Activated T-helper 1 cell treated with anti-CD3 and anti-CD28 coated beads, Interleukin-12 subunit alpha, Interleukin-12 subunit beta, Interleukin-2, Interleukin-4 antibody, amounts not matched to agents 30 ng/mL and 10 ng/mL and 1 ng/mL, durations not matched to agents 14 hours and 24 hours and 36 hours (primary cell): ENCODE measurements at places on chromosomes 4 and X.

- no peak for DNase-seq
These were observed 65.6 kb downstream of the RAB40A start for GRCh38 chrX:103453655-103454054.

DNA sequence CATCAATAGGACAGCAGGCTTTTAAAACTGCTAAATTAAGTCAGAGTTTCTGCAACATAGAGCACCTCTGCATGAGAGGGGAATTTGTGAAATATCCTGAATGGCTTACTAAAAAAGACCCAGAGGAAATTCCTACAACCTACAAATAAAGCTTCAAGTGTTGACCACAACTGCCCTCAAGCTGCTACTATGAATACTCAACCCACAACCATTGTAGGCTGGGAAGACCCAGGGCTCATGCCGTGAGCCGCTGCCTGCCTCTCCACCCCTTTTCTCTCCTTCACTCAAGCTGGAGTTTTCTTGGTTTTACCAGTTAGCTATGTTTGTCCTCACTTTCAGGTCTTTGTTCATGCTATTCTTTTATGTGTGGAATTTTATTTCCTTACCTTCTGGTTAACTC, 151.6 kb downstream of the EMCN start:
- no peak for DNase-seq

DNA sequence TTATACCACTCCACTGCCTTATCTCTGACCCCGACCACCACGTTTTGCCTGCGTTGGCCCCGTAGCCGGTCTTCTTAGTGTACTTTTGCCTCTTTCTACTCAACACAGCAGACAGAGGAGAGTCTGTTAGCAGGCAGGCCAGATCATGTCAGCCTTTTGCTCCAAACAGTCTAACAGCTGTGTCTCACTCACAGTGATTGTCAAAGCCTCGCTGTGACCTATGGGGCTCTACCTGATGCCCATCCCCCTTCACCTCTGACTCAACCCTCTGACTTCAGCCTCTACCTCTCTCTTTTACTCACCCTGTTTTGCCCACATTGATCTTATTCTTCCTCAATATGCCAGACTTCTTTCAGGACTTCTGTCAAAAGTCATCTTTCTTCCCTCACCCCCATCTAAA, 127.1 kb downstream of the TRIML1 start:
- DNase-seq: no peak

- DNase-seq: no peak
These were observed 131.3 kb downstream of the IL1RAPL2 start for GRCh38 chrX:104697294-104697693.

GRCh38 chrX:150262456-150262855, 100.7 kb upstream of the MAMLD1 start:
- DNase-seq: no peak

DNA sequence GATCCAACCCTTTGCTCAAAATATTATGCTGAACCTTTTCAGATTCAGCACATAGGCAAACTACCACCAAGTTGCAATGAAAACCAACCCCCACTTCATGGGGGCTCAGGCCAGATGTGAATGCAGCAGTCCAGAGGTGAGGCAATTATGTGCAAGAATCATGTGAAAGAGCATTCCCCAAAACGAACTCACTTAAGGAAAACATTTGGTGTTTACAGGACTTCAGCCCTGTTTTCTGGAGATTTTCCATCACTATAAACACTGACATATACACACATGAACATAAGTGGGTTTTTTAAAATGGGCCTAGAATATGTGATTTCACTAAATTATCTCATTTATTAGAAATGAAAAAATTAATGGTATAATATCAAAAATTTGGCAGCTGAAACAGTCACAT, 31.5 kb downstream of the BMP3 start:
- no peak for DNase-seq

DNA sequence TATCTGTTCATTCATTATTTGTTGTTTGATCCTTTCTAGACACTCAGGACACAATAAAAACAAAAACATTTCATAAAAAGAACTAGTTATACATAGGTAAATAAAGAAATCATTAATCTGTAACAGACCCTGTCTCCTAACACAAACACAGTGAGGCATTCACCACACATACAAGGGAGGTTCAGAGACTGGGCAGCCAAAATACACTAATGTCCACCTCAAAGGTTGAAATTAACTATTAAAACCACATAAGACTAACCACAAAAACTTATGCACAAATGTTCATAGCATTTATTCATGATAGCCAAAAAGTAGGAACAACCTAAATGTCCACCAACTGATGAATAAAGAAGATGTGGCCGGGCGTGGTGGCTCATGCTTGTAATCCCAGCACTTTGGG, 7.8 kb downstream of the PAPSS1 start:
- no peak for DNase-seq

DNA sequence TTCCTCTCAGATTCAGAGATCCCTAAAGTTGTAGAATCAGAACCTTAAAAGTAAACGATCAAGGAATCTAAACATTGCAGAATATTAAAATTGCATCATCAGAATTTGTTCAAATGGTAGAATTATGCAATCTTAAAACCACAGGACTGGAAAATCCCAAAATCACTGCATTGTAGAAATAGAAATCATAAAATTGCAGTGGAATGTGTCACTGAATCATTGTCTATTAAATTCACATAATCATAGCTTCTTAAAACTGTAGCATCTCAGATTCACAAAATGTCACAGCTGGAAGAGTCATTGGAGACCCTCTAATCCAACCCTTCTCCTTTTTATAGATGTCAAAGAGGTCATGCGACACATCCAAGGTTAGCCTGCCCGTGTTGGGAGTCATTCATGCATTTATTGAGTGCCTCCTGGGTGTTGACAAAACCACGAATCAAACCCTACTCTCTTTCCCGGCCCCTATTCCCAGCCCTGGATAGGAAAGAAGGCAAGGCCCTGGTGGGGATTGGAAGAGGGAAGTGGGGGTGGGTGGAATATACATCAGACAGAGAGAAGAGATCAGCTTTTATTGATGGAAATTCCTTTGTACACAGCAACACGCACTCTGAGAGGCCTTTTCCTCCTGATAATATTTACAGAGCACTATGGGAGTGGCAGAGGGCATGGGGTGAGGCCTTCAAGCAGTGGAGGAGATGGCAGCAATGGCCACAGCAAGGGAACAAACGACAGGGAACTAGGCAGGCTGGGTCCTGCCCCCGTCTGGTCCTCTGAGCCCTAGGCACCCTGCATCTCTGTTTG, 15.4 kb downstream of the IQSEC2 start:
- no peak for DNase-seq

DNA sequence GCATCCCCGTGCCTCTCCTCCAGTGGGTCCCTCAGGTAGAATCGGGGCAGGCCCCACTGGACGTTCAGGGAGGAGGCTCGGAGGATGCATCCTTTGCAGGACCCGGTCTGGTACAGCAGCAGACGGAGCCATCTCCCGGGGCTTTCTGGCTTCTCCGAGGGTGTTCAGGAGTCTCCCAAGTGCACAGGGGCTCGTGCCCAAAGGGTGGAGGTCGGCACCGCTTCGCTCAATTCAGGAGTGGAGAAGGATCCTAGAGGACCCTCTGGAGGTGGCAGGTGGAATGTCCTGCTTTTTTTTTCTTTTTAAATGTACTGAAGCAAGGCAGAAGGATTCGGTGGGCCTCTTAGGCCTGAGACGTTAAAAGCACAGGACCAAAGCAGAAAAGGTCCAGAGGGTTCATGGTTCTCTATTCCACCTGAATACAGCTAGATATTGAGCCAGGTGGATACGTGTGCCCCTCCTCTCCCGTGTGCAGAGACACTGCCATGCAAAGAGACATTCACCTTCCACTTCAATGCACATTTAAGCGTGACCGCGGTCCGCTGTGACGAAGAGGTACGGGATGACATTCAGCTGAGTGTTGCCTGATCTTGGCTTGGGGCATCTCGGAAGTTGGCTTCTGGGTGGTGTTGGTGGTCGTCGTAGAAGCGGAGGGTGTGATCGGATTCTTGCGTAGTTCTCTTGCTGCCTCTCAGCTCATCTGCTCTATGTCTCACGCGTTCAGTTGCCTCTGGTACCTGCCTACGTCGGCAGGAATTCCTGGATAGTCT, 281.2 kb upstream of the AGTR2 start:
- no peak for DNase-seq

- DNase-seq: no peak
These were observed 27.8 kb downstream of the RASL11B start for GRCh38 chr4:52889778-52890520.

DNA sequence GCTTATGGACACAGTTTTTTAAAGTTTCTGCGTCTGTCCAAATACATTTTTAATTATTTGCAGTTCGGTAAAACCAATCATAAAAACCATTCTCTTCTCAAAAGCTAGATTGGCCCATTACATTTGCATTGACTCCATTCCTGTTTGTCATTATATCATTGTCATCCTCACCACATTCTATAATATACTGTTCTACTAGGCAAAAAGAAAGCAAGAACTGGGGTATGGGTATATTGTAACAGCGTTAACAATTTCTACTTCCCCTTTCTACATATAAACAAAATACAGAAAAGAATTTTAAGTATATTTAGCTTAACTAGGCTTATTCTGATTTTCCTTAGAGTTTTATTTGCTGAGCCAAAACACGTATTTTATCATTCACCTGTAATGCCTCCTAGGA, 91.8 kb downstream of the RAP1GDS1 start:
- DNase-seq: no peak

DNA sequence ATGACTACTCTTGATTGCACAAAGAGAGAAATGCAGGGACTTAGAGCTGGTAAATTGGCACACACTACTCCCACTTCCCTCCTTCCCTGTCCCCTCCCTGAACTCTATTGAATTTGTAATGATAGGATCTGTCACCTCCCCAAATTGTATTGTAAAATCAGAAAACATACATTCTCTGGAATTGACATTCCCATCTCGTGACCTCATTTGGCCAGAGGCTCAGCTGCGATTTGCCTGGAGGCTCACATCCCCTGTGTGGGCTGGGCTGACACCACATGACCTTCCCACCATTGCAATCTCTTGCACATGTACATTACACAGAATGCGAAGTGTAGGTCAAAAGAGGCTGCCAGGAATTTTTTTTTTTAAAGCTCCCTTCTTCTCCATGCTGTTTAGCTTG, 172.1 kb downstream of the MID1IP1 start:
- DNase-seq: no peak

- DNase-seq: no peak
These were observed 28.1 kb upstream of the RASGEF1B start for GRCh38 chr4:81499840-81500239.

DNA sequence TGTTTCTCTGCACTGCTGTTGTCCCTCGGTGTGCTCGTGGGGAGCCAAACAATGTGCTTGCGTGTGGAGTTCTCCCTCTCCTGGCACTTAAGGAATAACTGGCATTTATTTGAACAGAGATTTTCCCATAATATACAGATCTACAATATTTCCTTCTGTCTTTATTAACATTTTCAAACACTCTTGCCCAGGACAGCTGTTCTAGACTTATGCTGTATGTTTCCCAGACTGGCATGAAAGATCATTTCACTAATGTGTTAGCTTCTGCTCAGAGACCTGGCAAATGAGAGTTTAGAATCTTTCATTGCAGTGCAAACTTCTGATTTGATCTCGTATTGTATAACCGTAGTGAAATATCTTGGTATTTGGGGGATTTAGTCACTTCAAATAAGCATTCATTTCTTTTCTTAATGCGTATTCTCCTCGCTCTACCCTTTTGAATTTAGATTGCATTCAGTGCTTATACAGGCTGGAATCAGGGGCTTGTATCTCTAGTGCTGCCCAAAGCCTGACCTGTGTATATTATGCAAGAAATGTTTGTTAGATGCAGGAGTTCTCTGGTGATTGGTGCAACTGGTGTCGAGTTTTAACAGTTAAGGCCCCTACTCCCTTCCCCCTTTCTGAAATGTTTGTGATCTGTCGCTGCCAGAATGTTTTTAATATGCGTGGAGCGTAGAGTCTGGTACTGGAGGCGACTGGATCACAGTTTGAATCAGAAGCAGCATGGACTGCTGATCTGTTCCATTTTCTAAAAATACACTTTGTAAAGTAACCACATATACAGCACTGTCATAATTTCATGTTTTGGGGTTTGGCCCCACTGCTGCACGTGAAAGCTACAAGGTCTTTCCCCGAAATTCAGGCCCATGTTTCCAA, 326.3 kb downstream of the ARHGAP10 start:
- no peak for DNase-seq

GRCh38 chrX:35625714-35626113, 172.4 kb upstream of the MAGEB16 start:
- no peak for DNase-seq

DNA sequence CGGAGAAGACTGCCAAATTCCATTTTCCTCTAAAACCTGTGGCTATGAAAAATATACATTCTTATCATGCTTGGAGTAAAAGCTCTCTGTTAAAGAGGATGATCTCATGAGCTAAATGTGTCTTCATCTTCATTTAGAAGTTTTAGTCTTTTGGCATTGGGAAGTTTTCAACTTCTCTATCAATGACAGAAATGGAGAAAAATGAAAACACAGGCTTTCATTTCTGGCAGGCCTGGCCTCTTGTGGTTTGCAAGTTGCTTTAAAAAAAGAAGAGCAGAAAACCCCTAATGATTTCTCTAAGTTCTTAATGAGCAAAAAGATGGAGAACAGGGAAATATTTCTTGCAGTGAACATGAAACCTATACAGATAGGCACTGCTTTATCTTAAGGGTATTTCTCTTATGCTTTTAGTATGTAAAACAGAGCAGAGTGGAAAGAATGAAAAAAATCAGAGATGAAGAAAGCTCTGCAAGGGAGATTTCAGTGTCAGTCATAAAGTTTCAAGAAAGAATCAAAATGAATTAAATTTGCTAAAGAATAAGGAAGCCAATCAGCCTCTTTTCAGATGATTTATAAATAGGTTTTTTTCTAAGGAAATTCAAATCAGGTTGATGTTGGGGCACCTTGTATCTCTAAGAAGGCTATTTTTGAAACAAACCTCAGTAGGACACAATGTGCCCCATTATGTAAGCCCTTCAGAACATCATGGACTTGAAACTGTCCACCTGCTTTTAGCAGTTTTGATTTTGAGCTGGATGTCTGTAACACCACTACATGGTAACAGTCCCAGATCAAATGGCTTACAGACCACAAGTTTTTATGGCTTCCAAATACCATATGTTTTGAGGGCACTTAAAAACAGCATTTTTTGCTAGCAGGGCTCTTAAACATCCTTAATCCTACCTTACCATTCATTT, 225.0 kb downstream of the GRIA3 start:
- no peak for DNase-seq

- no peak for DNase-seq
These were observed 1.0 kb downstream of the CDS1 start for GRCh38 chr4:84583876-84584380.

DNA sequence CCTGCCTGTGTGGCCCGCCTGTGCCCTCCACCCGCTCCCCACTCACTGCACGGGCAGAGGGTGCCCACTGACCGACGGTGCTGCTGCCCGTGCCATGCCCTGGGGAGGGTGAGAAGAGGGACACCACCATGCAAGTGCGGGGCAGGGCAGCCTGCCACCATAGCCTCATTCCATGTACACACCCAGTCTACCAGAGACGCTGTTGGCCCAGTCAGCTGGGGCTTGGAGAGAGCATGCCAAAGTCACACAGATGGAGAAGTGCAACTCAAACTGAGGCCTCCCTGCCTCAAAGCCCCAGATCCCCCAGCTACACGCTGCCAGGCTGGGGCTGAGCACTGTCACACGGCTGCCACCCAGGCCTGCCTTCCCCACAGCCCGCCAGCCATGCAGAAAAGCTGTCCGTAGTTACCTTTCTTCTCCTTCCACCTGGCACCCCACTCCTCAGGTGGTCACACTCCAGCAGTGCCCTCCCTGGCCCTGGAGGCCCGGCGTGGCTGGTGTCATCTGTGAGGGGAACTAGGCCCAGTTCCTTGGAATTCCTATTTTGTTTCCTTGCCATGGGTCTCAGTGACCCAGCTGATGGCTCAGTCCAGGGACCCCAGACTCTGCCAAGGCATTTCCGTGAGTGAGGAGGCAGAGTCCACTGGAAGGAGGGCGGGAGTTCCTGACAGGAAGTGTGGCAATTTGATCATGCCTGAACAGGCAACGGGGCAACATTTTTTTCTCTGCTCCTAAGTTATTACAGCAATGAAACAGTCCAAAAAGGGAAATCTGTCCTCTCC, at the start of gene SLC2A9:
Gene SLC2A9 (minus strand): TSS at position 627 of the 782 bp plus-strand sequence. CDS start 68 bp downstream, at position 559.
- no peak for DNase-seq
